Ovary (tissue), 10 donors: ENCODE measurements at places on chromosomes 6 and 20. TPM values are rescaled to one million over a fixed set of nuclear protein-coding genes. Genes with fewer than 3 reads are reported as not detected.

Gene TRIM26
- total RNA-seq = 27.6 TPM

Gene C20orf202
- total RNA-seq = 0.34 TPM

DNA sequence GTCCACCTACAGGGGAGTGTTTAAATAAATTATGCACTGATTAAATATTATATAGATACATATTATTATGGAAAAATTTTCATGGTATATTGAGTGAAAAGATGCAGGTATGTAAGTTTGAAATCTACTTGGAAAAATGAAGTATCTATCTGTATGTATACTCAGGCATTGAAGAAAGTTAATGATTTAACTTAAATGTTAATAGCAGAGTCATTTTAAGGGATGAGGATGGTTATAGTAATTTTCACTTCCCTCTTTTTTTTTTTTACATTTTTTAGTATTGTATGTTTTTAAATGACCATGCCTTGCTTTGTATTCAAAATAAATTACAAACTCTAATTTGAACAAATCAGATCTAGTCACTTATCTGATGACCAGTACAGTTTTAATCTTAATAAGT lies 43.2 kb upstream of the NOTCH4 start:
- no peaks in the 10 kb centered on the region for H3K27me3 ChIP-seq
- no peaks in the 10 kb centered on the region for H3K4me1 ChIP-seq
- no peaks in the 10 kb centered on the region for H3K36me3 ChIP-seq
- no peak overlapping the region for H3K4me3 ChIP-seq

DNA sequence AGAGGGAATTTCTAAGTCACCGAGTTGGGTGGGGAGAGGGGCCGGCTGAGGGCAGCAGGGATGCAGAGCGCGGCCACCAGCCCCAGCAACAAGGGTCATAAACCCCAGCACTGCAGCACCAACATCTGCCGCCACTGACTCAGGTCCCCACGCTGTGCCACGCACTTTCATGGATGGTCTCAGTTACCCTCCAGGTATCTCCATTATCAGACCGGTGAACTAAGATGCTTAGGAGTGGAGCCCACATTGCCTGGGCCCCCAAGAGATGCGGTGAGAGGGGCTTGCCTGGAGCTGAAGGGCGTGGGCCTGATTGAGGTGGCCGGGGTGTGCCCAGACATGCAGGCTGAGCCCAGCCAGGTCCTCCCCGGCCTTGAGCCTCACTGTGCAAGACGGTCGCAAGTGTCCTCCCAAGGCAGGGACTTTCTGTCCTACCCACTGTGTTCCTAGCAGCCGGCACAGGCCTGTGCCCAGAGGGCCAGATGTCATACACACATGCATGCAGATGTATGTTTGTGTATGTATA lies 19.3 kb downstream of the RBM38 start:
- H3K27ac ChIP-seq = no peak overlapping the region
- no peaks in the 10 kb centered on the region for H3K36me3 ChIP-seq

DNA sequence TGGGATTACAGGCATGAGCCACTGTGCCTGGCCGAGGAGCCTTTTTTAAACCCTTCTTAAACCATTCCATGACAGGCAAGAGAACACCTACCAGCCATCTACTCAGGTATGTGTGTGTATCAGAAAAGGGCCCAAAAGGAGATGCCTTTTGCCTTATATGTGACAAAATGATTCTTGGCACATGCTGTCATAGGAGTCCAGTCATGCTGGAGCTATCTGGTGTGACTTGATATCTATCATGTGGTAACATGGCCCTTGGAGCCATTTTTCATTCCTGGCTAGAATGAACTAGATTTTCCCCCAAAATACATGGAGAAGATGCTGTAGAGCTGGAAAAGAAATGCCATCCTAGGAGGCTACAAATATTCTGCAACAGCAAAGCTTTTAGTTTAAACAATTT lies 129.1 kb downstream of the DST start:
- no peak for DNase-seq
- H3K27ac ChIP-seq = no peak overlapping the region
- no peak overlapping the region for H3K4me3 ChIP-seq
- H3K36me3 ChIP-seq = no peaks in the 10 kb centered on the region
- H3K4me1 ChIP-seq = peaks cover 3% of the 10 kb centered on the region

GRCh38 chr6:111589366-111589765 lies 16.3 kb downstream of the TRAF3IP2 start:
- H3K27me3 ChIP-seq = no peaks in the 10 kb centered on the region
- no peak overlapping the region for H3K27ac ChIP-seq
- no peak for DNase-seq
- H3K4me3 ChIP-seq = no peak overlapping the region
- peaks cover 27% of the 10 kb centered on the region for H3K4me1 ChIP-seq

GRCh38 chr6:75418233-75418632 lies 75.4 kb downstream of the FILIP1 start:
- H3K4me3 ChIP-seq = no peak overlapping the region
- no peaks in the 10 kb centered on the region for H3K36me3 ChIP-seq
- H3K27me3 ChIP-seq = no peaks in the 10 kb centered on the region
- no peak overlapping the region for H3K27ac ChIP-seq
- H3K4me1 ChIP-seq = no peaks in the 10 kb centered on the region

- H3K36me3 ChIP-seq = no peaks in the 10 kb centered on the region
- no peak overlapping the region for H3K4me3 ChIP-seq
- H3K4me1 ChIP-seq = no peaks in the 10 kb centered on the region
Observed at GRCh38 chr6:209432-210103, 82.7 kb upstream of the DUSP22 start.

GRCh38 chr6:107152638-107153430 lies 37.5 kb upstream of the BEND3 start:
- H3K27ac ChIP-seq = no peak overlapping the region
- H3K27me3 ChIP-seq = no peaks in the 10 kb centered on the region
- H3K4me3 ChIP-seq = no peak overlapping the region
- no peak for DNase-seq
- H3K36me3 ChIP-seq = no peaks in the 10 kb centered on the region
